Endothelial cell of umbilical vein (primary cell): ENCODE measurements at places on chromosomes 13 and 19. TPM values are rescaled to one million over a fixed set of nuclear protein-coding genes. Genes with fewer than 3 reads are reported as not detected.

- H3K4me3 ChIP-seq = no peak overlapping the region
- no peaks in the 10 kb centered on the region for H3K4me1 ChIP-seq
- no peaks in the 10 kb centered on the region for H3K27me3 ChIP-seq
- DNase-seq = no peak
Measured at GRCh38 chr13:54989418-54989817, 1960.8 kb downstream of the OLFM4 start.

Gene ZSCAN4
- polyA plus RNA-seq = not detected in 2 replicates

Gene EPSTI1
- 0.76 and 0.77 TPM in 2 replicates for polyA plus RNA-seq

DNA sequence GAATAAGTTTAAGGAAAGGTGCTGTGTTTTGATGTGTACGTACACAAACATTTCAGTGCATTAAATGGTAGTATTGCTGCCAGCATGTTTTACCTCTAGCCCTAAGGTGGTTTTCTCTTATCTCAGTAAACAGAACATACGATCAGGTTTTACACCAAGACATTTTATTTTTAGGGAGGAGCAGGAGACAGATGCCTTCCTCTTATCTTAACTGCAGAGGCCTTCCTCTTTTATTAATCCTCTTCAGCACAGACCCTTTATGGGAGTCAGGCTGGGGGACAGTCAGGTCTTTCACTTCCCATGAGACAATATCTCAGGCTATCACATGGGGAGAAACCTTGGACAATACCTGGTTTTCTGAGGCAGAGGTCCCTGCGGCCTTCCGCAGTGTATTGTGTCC is 14.9 kb upstream of the ZNF611 start:
- H3K36me3 ChIP-seq = no peaks in the 10 kb centered on the region
- no peak for DNase-seq
- no peaks in the 10 kb centered on the region for H3K4me1 ChIP-seq
- no peak overlapping the region for H3K27ac ChIP-seq

Gene UPK1A
- polyA plus RNA-seq = 0.13 TPM in 1 of 2 replicates, not detected in the other
